ENCODE measurements at places on chromosomes 3 and 15.

GRCh38 chr3:116057400-116058006, 387.8 kb downstream of the LSAMP start:
- DNase-seq, result no peak

GRCh38 chr3:164791263-164791662, 287.0 kb downstream of the SI start:
- DNase-seq, result no peak

GRCh38 chr15:31396881-31397560, 70.4 kb downstream of the KLF13 start:
- DNase-seq, result peak; percentile 98

GRCh38 chr15:27884726-27885125, 214.4 kb downstream of the OCA2 start:
- DNase-seq, result no peak

Data from H9 (cell line).